C1 segment of cervical spinal cord (tissue), 14 donors: ENCODE measurements at places on chromosomes 3 and 15.

- no peak for DNase-seq
These were observed 8.7 kb upstream of the MESP2 start for GRCh38 chr15:89767411-89767915.

DNA sequence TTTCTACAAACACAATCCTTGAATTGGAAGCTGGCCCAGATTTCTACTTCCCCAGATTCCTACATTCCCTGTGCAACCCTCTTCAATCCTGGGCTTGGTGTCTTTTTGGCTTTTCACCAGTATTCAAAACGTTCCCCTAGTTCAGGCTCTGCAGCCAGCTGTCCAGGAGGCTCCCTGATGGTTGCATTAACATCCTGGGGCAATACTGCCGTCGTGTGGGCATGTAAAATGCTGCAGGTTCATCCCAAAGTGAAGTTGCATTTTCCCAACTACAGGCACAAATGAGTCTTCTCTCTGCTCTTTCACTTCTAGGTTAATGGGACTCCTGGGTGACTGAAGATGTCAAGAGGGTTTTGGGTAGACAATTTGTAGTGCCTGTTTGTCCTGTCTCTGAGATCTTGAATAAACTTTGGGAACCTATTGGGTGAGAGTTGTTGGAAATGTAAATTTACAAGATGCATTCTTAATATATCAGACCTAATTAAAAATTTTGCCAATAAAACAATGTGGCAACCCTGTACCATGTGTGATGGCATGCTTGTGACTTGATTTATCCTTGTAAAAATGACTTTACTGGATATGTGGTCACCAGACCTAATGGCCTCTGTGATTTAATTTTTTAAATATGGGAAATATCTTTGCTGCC lies 28.6 kb downstream of the SOX14 start:
- DNase-seq = no peak

DNA sequence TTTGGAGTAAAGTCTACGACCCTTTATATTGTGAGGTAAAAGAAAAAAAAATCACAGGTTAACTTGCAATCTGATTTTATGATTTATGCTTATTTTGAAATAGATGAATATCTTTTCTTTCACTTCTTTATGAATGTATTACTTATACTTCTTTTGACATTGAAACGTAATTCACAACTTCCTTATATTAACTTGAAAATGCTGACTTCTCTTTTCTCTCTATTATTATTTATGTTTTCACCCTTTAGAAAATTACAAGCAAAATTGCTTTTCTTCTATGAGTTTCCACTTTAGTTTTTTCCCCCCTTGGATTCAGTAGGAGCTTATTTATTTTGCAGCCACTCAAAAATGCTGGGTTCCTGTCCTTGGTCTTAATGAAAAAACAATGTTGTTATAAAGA lies 25.4 kb downstream of the ACP3 start:
- DNase-seq = no peak

DNA sequence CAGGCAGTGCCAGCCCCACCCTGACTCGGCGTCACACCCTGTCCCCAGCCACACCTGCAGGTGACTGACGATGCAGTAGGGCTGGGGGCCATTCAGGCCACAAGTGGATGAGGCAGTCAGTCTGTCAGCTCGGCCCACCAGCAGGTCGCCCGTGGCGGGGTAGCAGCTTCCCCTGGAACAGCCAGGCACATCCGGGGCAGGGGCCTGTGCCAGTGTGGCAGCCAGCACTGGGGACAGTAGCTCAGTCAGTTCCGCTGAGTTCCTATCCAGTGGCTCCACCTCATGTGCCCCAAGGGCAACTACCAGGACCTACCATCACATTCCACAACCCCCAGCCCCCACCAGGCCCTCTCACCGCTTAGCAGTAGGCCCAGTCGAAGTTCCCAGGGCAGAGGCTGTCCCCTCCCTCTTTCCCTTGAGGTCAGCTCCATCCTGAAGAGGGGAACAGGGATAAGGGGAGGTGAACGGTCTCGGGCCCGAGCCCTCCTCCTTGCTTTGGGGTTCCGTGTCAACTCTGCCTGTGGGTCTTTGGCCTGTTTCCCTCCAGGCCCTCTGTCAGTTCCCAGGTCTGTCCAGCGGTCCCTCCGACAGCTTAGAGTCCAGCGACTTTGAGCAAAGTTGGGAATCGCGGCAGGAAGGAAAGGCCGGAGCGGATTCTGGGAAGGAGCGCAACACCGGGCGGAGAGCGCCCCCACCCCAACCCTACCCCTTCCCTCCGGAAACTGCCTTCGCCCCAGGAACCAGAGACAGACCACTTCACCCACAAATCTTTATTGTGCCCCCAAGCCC lies at the start of gene LAMB2:
Gene LAMB2, minus strand, starts transcription at position 614 of the 789 bp plus-strand sequence. Its CDS starts 183 bp downstream, at position 431.
- peak; percentile 44 for DNase-seq

- DNase-seq = no peak
These were observed 274.4 kb upstream of the RORA start for GRCh38 chr15:61503383-61503969.

DNA sequence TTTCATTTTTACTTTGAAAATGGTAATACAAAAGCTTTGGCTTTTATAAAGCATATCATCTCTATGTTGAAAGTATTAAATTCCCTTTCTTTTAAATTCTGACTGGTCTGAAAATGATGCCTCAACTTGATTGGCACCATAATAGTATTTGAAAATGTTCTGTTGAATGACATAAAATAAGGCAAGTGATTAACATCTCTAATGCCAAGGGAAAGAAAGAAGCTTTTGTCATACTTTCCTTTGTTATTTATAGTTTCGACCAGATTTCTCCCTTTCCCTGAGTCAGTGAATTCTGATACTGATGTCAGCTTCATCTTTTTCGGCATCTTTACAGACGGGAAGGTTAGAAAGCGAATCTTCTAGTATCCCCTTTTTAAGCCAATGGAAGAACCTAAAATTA lies 3.4 kb upstream of the AP4E1 start:
- no peak for DNase-seq

DNA sequence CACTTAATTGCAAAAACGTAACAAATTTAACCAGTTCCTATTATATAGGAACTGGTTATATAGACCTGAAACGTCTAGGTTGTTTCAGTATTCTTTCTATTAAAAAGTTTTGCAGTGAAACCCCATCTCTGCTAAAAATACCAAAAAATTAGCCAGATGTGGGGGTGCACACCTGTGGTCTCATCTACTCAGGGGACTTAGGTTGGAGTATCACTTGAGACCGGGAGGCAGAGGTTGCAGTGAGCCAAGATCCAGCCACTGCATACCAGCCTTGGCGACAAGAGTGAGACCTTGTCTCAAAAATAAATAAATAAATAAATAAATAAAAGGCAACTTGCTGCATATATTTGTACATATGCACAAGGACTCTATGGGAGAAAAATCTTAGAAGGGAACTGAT lies 387.0 kb downstream of the TUSC7 start:
- no peak for DNase-seq

DNA sequence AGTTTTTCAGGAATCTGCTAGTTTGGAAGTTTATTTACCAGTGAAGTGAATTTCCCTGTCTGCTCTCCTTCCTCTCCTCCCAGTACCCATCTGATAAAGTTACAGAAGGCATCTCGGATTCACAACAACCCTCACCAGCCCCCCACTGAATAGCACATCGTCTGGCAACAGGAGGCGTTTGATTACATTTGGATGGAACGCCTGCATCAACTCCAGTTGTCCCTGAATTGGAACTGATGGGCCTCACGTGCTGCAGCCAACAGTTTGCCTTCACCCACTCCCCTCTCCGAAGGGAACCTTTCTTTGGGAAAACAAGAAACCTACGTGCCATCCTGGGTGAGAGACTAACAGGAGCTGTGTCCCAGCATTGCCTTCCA lies 59.5 kb upstream of the BCL6 start:
- no peak for DNase-seq

- no peak for DNase-seq
These were observed 1.5 kb upstream of the LIPC start for GRCh38 chr15:58430224-58430787.

GRCh38 chr3:64276131-64276530 lies 50.9 kb upstream of the PRICKLE2 start:
- DNase-seq = no peak

GRCh38 chr3:72818905-72819304 lies 29.3 kb downstream of the SHQ1 start:
- no peak for DNase-seq

GRCh38 chr3:98779541-98780335 lies 16.6 kb downstream of the ST3GAL6 start:
- DNase-seq = no peak

GRCh38 chr3:33007776-33008175 lies 56.3 kb downstream of the CCR4 start:
- DNase-seq = no peak

GRCh38 chr3:152255290-152255689 lies 13.4 kb upstream of the MBNL1 start:
- no peak for DNase-seq

DNA sequence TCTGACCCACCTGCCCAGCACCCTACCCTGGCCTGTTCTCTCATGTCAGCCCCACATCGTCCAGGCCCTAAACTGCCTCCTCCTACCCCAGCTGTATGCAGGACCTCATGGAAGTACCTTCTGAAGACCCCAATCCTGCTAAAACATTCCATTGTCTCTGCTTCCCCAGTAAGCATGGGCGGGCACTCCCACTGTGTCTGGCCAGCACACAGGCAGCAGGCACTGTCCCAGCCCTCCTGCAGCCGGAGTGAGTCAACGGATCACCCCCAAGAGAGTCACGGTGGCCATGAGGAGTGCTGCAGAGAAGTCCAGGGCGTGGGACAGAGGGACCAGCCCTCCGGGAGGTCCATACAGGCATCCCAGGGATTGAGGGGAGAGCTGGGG lies 36.4 kb upstream of the SLCO2A1 start:
- DNase-seq = no peak

DNA sequence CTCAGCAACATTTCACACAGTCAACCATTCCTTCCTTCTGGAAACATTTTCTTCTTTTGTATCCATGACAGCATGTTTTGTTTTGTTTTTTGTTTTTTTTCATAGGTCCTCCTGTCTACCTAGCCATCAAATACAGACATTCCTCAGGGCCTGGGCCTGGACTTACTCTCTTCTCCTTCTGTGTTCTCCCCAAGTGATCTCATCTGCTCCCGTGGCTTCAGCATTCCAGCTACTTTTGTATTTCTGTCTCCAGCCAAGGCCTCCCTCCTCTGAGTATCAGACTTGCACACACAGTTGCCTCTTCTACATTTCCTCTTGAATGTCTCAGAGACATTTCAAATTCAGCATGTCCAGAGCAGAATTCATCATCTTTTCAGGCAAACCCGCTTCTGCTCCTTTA lies 82.4 kb downstream of the HCN4 start:
- no peak for DNase-seq

GRCh38 chr3:98817547-98818041 lies 54.5 kb downstream of the ST3GAL6 start:
- DNase-seq = peak; percentile 29
